Activated CD8-positive, alpha-beta memory T cell treated with anti-CD3 and anti-CD28 coated beads, Interleukin-2, amount 10 ng/mL, durations not matched to agents 7 days and 5 days (primary cell): ENCODE measurements at places on chromosomes 4 and X. TPM values are rescaled to one million over a fixed set of nuclear protein-coding genes. Genes with fewer than 3 reads are reported as not detected.

DNA sequence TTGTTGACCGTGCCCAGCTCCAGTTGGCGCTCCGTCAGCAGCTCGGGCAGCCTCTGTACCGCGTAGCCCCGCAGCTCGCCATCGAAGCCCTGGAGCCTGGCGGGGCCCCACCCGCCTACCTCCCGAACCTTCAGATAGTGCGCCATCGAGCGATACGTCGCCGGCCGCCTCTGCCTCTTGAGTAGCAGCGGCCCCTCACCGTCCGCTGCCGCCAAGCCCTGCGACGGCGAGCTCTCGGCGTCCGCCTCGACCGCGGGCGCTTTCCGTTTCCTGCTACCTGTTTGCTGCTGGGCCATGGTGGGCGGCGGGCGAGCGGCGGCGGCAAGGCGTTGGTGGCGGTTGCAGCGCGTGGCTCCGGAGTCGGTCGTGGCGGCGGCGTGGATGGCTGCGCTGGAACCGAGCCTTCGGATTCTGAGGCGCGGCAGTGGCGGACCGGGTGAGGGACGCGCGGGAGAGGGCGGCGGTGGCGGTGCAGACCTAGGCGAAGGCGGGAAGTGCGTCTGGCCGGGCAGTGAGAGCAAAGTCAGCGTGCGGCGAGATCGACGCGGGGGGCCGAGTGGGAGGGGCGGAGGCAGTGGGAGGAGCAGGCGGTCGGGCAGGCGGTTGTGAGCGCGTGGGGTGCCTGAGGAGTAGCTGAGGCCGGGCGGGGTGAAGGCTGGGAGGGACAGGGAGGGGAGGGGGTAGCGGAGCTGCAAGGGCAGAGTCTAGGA is at the start of gene DCAF12L1:
Gene DCAF12L1, minus strand, starts transcription at position 502 of the 710 bp plus-strand sequence. Its CDS starts 206 bp downstream, at position 296.
- DNase-seq, result no peak

DNA sequence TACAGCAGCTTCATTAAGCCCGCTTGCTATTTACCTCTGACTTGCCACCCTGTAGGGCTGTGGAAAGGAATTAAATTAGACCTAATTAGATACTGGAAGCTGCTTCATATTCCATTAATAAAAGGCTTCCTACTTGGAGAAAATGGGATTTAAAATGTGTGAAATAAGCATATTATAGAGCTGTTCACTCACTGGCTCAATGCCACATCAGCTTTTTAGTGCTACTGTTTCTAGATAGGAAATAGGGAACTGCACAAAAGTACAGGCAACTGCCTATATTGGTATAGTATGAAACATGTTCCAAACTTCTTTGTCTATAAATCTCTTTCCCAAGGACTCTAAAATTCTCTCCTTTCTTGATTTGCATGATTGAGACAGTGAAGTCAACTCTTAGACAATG is 407.9 kb upstream of the AADAT start:
- no peak for DNase-seq

DNA sequence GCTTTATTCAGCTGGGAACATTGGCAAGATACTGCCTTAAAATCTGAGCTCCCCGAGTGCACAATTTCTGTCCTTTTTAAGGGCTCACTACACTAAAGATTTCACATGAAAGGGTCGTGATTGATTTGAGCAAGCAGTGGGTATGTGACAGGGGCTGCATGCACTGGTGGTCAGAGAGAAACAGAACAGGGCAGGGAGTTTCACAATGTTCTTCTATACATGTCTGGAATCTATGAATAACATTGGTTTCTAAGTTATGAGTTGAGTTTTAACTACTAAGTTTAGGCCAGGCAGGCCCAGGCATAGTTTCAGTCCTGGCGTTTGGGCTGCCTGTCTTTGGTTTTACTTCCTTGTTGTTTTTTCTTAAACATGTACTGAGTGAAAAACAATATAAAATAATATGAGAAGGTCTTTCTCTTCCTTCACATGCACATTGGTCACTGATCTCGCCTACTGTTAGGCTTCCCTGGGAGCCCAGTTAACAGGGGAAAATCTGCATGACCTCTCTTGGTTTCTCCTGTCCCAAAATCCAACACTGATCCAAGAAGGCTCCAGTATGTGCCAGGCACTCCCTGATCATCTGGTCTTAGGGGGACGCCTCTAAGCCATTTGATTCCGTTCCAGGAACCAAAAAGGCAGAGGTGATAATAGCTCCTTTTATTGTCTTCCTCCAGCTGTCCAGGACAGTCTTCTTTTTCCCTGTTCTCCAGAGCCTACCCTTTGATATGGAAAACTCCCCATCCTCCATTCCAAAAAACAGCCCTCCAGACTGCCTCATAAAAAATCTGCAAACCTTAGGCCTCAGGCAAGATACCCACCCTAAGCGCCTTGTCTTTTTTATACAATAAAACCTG is at the start of gene UGT2B17:
Gene UGT2B17, minus strand, starts transcription at position 51 of the 854 bp plus-strand sequence. CDS start 7,838 bp downstream, outside the sequence.
- DNase-seq, result no peak

MAOB gene
- total RNA-seq, result not detected
